Kidney (tissue), 22 donors: ENCODE measurements at places on chromosomes 6 and 20. TPM values are rescaled to one million over a fixed set of nuclear protein-coding genes. Genes with fewer than 3 reads are reported as not detected.

GRCh38 chr6:135710042-135710441, 141.5 kb upstream of the PDE7B start:
- DNase-seq, result no peak

DNA sequence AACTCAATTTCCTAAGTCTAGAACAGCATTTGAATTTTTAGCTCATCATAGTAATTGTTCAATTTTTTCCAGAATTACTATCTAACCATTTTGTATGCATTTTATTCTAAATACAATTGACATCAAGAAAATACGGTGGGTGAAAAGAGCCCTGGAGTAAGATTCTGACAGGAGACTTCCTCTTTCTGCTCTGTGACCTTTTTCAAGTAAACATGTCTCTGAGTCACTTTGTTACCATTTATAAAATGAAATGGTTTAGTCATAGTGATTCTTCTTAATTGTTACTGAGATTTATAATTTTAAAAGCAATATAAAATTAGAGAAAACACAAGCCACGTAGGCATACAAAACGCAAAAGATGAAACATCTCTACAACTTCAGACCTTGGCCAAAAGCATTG, 80.2 kb downstream of the PLCB1 start:
- no peak for DNase-seq

- DNase-seq, result no peak
Observed at GRCh38 chr6:57040011-57040410, 6.5 kb upstream of the KIAA1586 start.

PTCRA gene
- not detected for total RNA-seq

BFSP1 gene
- total RNA-seq, result 1.3 TPM

FERMT1 gene
- 0.57 TPM for total RNA-seq

DNA sequence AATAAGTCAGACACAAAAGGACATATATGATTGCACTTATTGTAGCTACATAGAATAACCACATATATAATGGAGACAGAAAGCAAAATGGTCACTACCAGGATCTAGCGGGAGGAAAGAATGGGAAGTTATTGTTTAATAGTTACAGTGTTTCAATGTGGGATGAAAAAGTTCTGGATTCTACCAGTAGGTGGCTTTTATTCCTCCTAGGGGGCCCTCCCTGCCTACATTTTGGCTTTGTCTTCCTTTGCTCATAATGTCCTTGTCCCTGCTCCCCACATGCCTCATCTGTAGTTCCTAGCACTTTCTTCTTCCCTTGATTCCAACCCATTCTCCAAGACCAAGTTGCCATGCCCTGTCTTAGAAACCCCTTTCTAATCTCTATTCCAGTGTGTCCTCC, 16.3 kb downstream of the ZNF133 start:
- DNase-seq, result no peak

ZNF334 gene
- total RNA-seq, result 8.2 TPM

GRCh38 chr6:30163090-30163917, at the start of gene TRIM15:
Gene TRIM15 (plus strand): TSS chr6:30163546. CDS start chr6:30163685, 139 bp downstream.
- no peak for DNase-seq

- no peak for DNase-seq
Observed at GRCh38 chr6:40124924-40125323, 190.7 kb upstream of the MOCS1 start.

GRCh38 chr6:135791441-135791840, 60.1 kb upstream of the PDE7B start:
- DNase-seq, result no peak

VSTM2L gene
- 4.1 TPM for total RNA-seq

DNA sequence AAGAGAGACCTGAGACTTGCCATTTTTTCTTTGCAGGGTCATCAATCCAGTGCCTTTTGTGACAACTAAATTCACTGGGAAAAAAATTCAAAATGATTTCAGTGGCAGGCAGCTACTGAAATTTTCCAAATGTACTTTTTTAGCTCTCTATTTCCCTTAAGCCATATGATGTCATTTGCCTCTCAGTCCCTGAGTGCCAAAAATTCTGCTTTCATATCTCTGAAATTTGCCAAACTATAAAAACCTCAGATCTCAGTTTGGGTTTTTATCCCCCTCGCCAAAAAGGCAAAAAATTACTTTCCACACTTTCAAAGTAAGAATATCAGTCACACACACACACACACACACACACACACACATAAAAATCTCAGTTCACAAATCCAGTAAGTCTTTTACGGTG, 651.3 kb upstream of the ARID1B start:
- DNase-seq, result no peak

VWA7 gene
- total RNA-seq, result 32.5 TPM

DNA sequence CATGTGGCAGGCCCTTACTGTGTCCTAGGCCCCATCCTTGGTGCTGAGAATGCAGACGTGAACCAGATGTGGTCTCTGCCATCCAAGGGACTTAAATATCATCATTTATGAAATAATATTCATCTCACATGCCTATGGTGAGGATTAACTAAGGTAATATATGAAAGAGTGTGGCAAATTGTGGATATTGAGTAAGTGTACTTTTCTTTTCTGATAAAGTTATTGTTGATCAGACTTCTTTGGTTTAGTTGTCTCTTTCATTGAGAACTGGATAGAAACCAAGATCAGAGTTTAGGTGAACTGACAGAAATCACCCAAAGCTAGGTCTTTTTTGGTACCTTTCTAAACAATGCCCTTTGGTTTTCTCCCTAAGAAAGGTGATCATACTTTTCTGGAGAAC, 5.0 kb downstream of the CHMP4B start:
- no peak for DNase-seq

FNDC1 gene
- total RNA-seq, result 1.3 TPM

DNA sequence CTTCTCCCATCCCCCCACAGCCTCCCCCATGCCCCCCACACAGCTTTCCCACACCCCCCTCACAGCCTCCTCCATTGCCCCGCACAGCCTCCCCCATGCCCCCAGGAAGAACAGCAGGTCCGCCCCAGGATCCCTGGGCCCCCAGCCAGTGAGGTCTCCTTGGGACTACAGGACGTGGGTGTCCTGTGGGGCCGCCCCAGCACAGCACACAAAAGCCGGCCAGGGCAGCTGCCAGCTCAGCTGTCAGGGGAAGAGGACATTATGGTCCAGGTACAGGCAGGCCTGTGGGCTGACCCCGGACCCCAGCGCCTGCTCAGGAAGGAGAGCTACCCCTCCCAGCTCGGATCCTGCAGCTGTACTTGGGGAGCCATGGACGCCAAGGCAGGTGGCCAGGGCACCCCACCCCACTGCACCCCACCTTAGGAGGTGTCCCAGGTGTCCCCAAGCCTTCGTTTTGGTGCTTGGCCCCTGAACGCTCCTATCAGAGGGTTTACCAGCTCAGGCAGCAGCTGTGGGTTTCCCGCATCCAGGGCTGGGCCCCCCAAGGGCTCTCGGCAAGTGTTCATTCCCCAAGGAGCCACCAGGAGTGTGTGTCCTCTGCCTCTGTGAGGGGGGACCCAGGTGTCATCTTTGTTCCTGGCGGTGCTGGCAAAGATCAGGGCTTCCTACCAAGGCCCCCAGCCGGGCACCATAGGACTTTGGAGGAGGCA, 42.3 kb upstream of the GATA5 start:
- no peak for DNase-seq

GRCh38 chr6:44387346-44388134, at the start of gene CDC5L:
Gene CDC5L (plus strand): TSS chr6:44387706. CDS start chr6:44387824, 118 bp downstream.
- DNase-seq, result peak; percentile 99

DNA sequence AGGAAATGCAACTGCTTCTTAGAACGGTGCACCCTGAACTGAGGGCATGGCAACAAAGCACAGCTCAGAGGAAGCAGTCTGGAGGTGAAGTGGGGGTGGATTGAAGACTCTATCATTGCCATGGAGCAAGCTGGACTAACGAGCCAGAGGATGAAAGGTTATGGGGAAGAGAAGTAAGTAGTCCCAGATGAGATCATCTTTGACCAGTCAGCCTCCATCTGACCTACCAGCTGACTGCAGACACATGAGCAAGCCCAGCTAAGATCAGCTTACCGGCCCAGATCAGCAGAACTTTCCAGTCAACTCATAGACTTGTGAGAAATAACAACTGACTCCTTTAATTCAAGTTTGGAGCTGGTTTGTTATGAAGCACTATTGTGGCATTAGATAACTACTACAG, 9.1 kb upstream of the JAG1 start:
- DNase-seq, result no peak

DNA sequence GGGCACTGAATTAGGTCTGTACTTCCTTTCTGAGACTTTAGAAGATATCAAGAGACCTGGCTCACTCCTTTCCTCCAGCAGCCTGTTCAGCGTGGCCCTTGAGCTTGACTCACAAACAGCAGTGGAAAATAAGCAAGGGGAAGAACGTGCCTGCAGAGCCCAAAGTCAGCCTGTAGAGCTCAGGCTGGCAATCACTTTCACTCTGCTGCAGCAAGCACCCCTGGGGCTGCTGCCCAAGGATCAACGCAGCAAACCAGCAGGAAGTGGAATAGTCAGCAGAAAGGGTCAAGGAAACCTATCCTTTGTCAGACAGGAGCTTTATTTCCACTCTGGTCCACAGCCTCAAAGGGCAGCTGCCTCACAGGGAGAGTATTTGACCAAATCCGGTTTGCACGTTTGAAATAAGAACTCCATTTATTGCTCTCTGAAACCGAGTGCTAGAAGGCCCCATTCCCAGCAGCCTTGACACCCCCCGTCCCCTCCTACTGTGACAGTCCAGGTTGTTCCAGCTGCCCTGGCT, 77.4 kb downstream of the PRDM1 start:
- no peak for DNase-seq

SPTLC3 gene
- 65.9 TPM for total RNA-seq

DNA sequence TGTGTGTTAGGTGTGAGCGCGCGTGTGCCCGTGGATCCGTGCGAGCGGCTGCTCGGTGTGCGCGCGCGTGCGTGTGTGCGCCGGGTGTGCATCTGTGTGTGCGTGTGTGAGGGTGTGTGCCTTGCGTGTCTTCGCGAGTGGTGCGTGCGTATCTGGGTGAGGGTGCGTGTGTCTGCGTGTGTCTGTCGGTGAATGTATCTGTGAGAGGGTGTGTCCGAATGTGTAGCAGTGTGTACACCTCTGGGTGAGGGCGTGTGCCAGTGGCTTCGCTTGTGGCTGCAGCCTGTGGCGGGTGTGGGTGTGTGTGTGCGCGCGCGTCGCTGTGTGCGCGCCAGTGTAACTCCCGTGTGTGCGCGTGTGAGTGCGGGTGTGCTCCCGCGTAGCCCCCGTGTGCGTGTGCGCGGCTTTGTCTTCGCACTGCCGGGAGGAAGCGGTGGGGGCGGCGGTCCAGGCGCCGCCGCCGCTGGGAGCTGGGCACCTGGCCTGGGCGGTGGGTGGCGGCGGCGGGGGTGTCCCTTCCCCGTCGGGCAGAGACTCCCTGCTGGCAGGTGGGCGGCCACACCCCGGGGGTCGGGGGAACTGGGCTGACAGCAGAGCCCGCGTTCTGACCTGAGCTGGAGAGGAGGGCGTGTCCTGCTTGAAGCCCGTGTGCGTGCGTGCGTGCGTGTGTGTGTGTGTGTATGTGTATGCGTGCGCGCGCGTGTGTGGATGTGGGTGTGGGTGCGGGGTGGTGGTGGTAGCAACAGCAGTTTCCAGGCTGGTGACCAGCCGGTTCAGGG, 61.3 kb upstream of the EPB41L1 start:
- DNase-seq, result peak; percentile 70

DNA sequence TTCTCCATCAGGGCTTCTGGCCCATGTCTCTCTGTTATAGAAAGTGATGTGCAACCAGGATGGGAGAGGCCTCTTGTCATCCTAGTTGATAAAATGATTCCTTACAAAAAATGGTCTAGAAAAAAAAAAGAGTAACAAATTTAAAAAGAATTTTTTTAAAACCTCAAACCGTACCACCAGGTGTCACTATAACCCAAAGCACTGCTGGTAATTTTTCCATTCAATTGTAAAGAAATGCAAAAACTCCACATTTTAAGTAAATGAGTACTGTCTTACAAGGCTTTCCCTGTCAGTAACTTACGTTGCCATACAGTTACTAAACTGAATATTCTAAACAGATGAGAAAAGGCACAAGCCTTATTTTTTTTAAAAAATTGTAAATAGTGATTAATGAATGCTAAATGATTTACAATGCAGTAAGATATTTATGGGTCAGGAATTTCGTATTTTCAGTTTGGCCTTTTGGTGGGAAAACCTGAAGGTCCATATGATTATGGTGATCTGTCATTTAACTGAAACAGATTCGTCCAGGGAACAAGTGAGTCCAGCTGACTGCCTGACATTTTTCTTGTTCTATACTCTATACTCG, 95.4 kb downstream of the OGFRL1 start:
- DNase-seq, result no peak

CLPSL2 gene
- total RNA-seq, result not detected

- DNase-seq, result peak; percentile 48
Observed at GRCh38 chr20:4973330-4974097, 27.8 kb downstream of the SLC23A2 start.

- no peak for DNase-seq
Observed at GRCh38 chr6:157613011-157613522, 210.0 kb upstream of the SNX9 start.

DNA sequence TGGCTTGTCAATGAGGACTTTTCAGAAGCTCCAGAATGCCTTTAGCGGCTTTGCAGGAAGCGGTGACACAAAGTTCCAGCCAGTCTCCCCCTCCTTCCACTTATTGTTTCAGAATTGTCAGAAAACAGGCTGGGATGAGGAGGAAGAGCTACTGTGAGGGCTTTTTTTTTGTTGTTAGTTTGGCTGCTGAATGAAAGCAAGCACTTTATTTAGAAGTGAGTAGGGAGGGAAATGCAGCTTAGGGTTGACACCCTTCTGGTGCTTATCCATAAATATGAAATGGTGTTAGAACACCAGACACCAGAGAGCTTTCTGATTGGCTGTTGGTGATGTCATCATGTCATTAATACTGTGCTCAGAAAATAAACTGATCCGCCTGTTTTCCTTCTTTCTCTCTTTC, 251.5 kb downstream of the SOX4 start:
- no peak for DNase-seq

CCN6 gene
- 6.7 TPM for total RNA-seq

GRCh38 chr20:38489181-38489580, 16.5 kb downstream of the RALGAPB start:
- no peak for DNase-seq

- peak; percentile 80 for DNase-seq
Observed at GRCh38 chr6:146598772-146599405, at the start of gene ADGB. Gene ADGB (plus strand): TSS chr6:146598972. CDS start chr6:146599041, 69 bp downstream.

ADGRF1 gene
- 58.8 TPM for total RNA-seq

DNA sequence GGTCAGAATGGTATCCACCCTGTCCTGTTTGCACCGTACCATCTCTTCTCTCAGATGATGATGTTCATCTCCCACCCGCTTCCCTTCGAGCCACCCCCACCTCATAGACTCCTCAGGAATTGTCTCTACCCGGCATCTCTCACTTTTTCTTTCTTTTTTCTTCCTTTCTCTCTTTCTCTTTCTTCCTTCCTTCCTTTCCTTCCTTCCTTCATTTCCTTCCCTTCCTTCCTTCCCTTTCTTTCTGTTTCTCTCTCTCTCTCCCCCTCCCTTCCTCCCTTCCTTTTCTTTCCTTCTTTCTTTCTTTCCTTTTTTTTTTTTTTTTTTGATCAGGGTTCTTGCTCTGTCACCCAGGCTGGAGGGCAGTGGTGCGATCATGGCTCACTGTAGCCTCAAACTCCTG, 27.7 kb upstream of the PNPLA1 start:
- no peak for DNase-seq

GRCh38 chr6:2658788-2659187, 91.9 kb downstream of the MYLK4 start:
- no peak for DNase-seq
